ENCODE measurements at places on chromosomes 5 and 9.

DNA sequence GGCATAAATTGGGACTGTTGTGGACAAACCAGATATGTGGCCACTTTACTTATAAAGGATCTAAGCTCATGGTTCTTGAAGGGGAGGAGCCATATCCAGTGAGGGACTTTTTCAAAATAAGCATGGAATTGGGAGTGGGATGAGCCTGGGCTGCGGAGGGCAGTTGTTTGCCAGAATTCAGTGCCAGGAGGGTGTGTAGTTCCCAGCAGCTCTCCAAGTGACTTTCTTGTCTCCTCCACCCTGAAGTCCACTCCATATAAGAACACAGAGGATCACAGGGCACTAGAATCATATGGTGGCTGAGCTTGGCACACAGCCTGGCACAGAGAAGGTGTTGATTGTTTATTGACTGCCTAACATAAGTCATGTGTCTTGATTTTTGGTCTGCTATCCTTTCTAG, 121.1 kb downstream of the CAVIN4 start:
- no peaks in the 10 kb centered on the region for H3K27me3 ChIP-seq
- no peaks in the 10 kb centered on the region for H3K4me1 ChIP-seq
- no peak for DNase-seq
- no peak overlapping the region for H3K27ac ChIP-seq
- no peaks in the 10 kb centered on the region for H3K36me3 ChIP-seq

GRCh38 chr5:160463740-160464465, 42.2 kb downstream of the PTTG1 start:
- H3K4me3 ChIP-seq: no peak overlapping the region
- H3K36me3 ChIP-seq: no peaks in the 10 kb centered on the region
- no peak overlapping the region for H3K27ac ChIP-seq
- H3K27me3 ChIP-seq: no peaks in the 10 kb centered on the region

GRCh38 chr5:149725296-149725695, 4.8 kb upstream of the PPARGC1B start:
- no peak for DNase-seq
- H3K27ac ChIP-seq: no peak overlapping the region
- no peaks in the 10 kb centered on the region for H3K36me3 ChIP-seq

GRCh38 chr5:150148117-150148927, 7.3 kb downstream of the PDGFRB start:
- no peak for DNase-seq
- no peaks in the 10 kb centered on the region for H3K36me3 ChIP-seq
- no peak overlapping the region for H3K4me3 ChIP-seq
- H3K27me3 ChIP-seq: no peaks in the 10 kb centered on the region
- H3K27ac ChIP-seq: peak overlapping the region; percentile 92

DNA sequence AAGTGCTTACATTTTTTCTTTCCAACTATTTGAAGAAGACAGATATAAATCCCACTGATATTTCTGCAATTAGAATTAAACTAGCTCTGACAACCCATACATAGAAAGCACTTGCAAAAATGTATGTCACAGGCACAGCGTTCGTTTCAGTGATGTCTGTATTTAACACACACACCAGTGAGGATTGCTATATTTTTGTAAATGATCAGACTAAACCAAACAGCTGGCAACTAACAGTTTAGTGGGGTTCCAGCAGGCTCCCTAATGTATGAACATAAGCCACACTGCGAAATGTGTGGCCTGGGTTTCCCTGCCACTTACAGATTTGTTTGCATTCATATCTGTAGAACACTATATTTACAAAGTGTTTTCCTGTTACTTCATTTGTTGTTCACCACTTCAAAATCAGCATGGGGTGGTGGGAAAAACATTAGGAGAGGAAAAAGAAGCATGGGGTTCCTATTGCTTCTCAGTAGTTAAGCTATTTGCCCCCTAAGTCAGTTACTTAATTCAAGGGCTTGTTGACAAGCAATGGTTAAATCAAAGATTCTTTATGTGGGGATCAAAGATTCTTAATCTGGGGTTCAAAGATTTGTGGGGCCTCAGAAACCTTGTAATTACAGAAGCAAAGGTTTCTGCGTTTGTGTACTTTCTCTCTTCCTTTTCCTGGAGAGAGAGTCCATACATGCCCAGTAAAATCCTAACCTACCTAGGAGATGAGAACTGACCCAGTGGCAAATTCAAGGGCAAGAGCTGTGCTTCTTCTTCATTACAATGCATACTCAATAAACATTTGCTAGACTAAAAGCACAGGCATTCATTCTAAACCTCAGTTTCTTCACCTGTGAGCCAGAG, 27.1 kb downstream of the ZNF608 start:
- no peak for DNase-seq
- H3K4me1 ChIP-seq: peaks cover 2% of the 10 kb centered on the region
- H3K27ac ChIP-seq: no peak overlapping the region
- no peak overlapping the region for H3K4me3 ChIP-seq
- no peaks in the 10 kb centered on the region for H3K27me3 ChIP-seq

DNA sequence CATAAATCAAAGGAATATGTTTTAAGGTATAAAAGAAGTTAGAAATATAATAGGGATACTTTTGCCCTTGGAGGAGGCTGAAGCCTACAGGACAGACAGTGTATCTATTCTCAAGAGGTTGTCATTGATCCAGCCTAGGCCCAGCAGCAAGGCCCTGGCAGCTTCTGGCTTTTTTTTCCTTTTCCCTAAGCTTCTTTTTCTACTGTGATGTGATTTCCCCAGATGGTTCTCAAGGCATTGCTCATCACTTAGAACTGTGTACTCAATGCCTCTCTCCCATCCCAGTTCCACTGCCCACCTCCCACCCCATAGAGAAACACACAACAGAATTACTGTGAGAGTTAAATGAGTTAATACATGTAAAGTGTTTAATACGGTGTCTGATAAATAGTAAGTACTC, 88.6 kb downstream of the SLC44A1 start:
- H3K36me3 ChIP-seq: peaks cover 9% of the 10 kb centered on the region
- DNase-seq: no peak
- no peak overlapping the region for H3K4me3 ChIP-seq
- H3K27ac ChIP-seq: no peak overlapping the region
- H3K27me3 ChIP-seq: no peaks in the 10 kb centered on the region

DNA sequence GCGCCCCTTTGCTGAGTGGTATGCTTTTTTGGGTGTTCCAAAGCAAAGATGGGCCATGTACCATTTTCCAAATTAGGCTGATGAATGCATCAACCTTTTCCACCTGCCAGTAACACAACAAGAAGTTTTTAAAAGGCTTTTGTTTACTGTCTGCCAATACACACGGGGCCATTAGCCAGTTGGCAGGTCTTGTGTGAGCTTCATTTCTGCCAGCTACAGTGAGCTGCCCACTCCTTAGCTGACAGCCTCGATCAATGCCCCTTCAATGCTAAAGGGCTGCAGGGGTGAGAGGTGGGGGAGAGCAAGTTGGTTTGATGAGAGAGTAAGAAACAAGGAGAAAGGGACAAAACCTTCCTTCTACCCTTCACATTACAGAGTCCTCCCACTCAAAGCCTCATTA, 128.7 kb downstream of the C5orf15 start:
- no peak for DNase-seq
- H3K36me3 ChIP-seq: no peaks in the 10 kb centered on the region
- H3K4me1 ChIP-seq: no peaks in the 10 kb centered on the region
- no peaks in the 10 kb centered on the region for H3K27me3 ChIP-seq
- H3K27ac ChIP-seq: no peak overlapping the region
- no peak overlapping the region for H3K4me3 ChIP-seq

- peak within 1 kb of the TSS; percentile 91 for H3K27ac ChIP-seq
- no peaks in the 10 kb centered on the region for H3K4me1 ChIP-seq
- H3K4me3 ChIP-seq: peak within 1 kb of the TSS; percentile 91
- no peaks in the 10 kb centered on the region for H3K27me3 ChIP-seq
- DNase-seq: peak; percentile 94
Measured at GRCh38 chr9:27572918-27573633, at the start of gene C9orf72. TSS of gene C9orf72 (minus strand) at chr9:27573481. CDS start at chr9:27567120, 6,361 bp downstream.

DNA sequence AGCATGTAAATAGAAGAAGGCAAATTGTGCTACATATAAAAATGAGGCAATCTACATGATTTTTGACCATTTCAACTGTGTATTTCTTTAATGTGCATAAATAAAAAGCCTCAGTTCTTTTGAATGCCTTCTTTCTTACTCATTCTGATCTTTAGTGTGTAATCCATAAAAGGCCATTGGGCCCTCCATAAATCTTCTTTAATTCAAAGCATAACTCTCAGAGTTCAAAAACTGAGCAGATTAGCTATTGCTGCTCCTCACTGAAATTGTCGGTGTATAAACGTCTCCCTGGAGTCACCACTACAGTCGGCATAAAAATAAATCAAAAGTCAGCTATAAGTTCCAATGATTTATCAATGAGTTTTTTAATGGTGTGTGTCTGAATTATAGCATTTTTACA, 45.3 kb upstream of the ADAMTSL1 start:
- no peak overlapping the region for H3K4me3 ChIP-seq
- H3K4me1 ChIP-seq: no peaks in the 10 kb centered on the region

- H3K27ac ChIP-seq: no peak overlapping the region
- no peak overlapping the region for H3K4me3 ChIP-seq
- H3K4me1 ChIP-seq: no peaks in the 10 kb centered on the region
- no peaks in the 10 kb centered on the region for H3K36me3 ChIP-seq
- H3K27me3 ChIP-seq: no peaks in the 10 kb centered on the region
- no peak for DNase-seq
Measured at GRCh38 chr9:87685441-87685840, 40.5 kb upstream of the CTSL start.

GRCh38 chr9:12414514-12414913, 278.7 kb upstream of the TYRP1 start:
- H3K27ac ChIP-seq: no peak overlapping the region
- no peaks in the 10 kb centered on the region for H3K4me1 ChIP-seq
- no peaks in the 10 kb centered on the region for H3K27me3 ChIP-seq
- no peaks in the 10 kb centered on the region for H3K36me3 ChIP-seq
- DNase-seq: no peak

GRCh38 chr9:117704024-117704575, at the start of gene TLR4:
TSS of gene TLR4 (plus strand) at chr9:117704403. CDS start at chr9:117704473, 70 bp downstream.
- H3K4me1 ChIP-seq: no peaks in the 10 kb centered on the region
- no peaks in the 10 kb centered on the region for H3K36me3 ChIP-seq
- H3K27me3 ChIP-seq: no peaks in the 10 kb centered on the region
- H3K4me3 ChIP-seq: peak within 1 kb of the TSS; percentile 40
- DNase-seq: peak; percentile 82

GRCh38 chr5:67240846-67241245, 44.2 kb upstream of the CD180 start:
- DNase-seq: no peak
- H3K4me3 ChIP-seq: no peak overlapping the region
- H3K27ac ChIP-seq: no peak overlapping the region
- H3K27me3 ChIP-seq: no peaks in the 10 kb centered on the region
- H3K4me1 ChIP-seq: no peaks in the 10 kb centered on the region

GRCh38 chr9:92665836-92666235, 4.1 kb downstream of the IPPK start:
- no peaks in the 10 kb centered on the region for H3K27me3 ChIP-seq
- no peak overlapping the region for H3K27ac ChIP-seq
- H3K36me3 ChIP-seq: no peaks in the 10 kb centered on the region

GRCh38 chr9:13952906-13953305, 361.0 kb downstream of the NFIB start:
- DNase-seq: no peak
- no peaks in the 10 kb centered on the region for H3K27me3 ChIP-seq
- no peaks in the 10 kb centered on the region for H3K4me1 ChIP-seq
- no peaks in the 10 kb centered on the region for H3K36me3 ChIP-seq

DNA sequence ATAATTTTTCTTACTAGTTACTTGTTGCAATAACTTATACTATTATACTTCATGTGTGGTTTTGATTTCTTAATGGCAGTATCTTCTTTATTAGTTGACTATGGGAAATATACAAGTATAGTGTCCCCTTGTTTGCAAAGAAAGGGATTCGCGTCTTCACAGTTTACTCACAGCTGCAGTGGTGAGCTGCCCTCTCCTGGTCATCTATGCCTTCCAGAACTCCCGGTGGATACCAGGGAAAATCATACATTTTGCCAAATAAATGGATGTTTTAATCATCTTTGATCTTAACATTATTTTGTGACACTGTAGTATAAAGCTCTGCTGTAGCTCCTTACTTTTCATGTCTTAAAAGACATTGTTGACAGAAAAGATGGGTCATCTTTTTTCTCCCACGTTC, 142.0 kb downstream of the ZCCHC7 start:
- no peak overlapping the region for H3K4me3 ChIP-seq
- DNase-seq: no peak
- no peaks in the 10 kb centered on the region for H3K4me1 ChIP-seq

DNA sequence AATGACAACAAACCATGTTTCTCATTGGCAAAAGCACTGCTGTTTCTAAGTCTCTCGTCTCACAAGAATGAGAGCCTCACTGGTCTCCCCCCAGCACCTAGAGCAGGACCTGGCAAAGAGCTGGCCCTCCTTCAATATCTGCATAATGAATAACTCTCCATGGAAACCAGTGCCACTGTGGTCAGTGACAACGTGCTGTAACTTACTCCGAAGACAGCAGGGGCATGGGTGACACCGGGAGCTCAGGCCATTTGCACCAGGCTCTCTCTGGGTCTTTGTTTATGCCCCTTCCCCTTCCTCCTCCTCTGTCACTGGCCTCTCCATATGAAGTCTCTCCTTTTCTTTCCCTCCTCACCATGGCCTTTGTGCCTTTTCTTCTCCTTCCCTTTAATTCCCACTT, 33.3 kb downstream of the TAS2R1 start:
- no peak for DNase-seq
- no peak overlapping the region for H3K4me3 ChIP-seq
- H3K27me3 ChIP-seq: peaks cover 2% of the 10 kb centered on the region
- no peaks in the 10 kb centered on the region for H3K4me1 ChIP-seq
- no peak overlapping the region for H3K27ac ChIP-seq

GRCh38 chr5:139446956-139447779, 7.8 kb upstream of the DNAJC18 start:
- H3K4me3 ChIP-seq: no peak overlapping the region
- H3K27ac ChIP-seq: no peak overlapping the region
- DNase-seq: no peak

GRCh38 chr5:133340002-133340755, 272.2 kb downstream of the FSTL4 start:
- no peaks in the 10 kb centered on the region for H3K36me3 ChIP-seq
- no peaks in the 10 kb centered on the region for H3K4me1 ChIP-seq
- H3K27me3 ChIP-seq: no peaks in the 10 kb centered on the region
- H3K27ac ChIP-seq: no peak overlapping the region

GRCh38 chr9:82677086-82677485, 385.9 kb downstream of the RASEF start:
- no peak overlapping the region for H3K4me3 ChIP-seq
- H3K36me3 ChIP-seq: no peaks in the 10 kb centered on the region
- no peaks in the 10 kb centered on the region for H3K4me1 ChIP-seq
- DNase-seq: no peak
- H3K27ac ChIP-seq: no peak overlapping the region
- no peaks in the 10 kb centered on the region for H3K27me3 ChIP-seq

GRCh38 chr5:108415726-108416125, 33.8 kb upstream of the FBXL17 start:
- H3K36me3 ChIP-seq: no peaks in the 10 kb centered on the region
- no peaks in the 10 kb centered on the region for H3K4me1 ChIP-seq
- H3K27me3 ChIP-seq: no peaks in the 10 kb centered on the region
- no peak overlapping the region for H3K4me3 ChIP-seq
- DNase-seq: no peak

GRCh38 chr9:137900584-137901310, 23.2 kb downstream of the CACNA1B start:
- no peak for DNase-seq
- no peaks in the 10 kb centered on the region for H3K4me1 ChIP-seq
- no peak overlapping the region for H3K4me3 ChIP-seq
- no peak overlapping the region for H3K27ac ChIP-seq
- no peaks in the 10 kb centered on the region for H3K27me3 ChIP-seq

Data from aorta (tissue), 5 donors.